ENCODE measurements at places on chromosomes 6 and 20.

DNA sequence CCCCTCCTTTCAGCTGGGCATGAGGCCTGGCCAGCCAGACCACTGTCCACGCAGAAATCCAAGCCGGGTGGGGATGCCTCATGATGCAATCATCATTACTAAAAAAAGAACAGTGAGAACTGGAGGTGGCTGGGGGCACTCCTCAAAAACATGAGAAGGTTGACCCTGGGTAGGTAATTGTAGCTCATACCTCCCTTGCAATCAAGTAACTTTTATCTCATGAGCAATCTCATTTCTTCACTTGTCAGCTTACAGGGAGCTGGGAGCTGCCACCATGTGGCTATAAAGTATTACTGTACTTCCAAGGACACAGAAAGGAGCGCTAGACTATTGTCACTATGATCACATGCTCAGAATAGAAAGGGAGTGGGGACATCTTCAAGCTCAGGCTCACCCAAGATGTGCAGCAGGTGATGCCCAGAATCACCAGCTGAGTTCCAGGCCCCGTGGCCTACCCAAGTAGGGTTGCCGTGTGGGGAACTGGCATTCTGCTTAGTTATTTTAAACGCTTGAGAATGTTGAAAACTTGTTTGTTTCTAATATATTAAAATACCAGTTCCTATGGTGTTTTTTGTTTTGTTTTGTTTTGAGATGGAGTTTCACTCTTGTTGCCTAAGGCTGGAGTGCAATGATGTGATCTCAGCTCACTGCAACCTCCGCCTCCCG is 3.0 kb upstream of the CDH26 start:
- peak; percentile 33 for DNase-seq

DNA sequence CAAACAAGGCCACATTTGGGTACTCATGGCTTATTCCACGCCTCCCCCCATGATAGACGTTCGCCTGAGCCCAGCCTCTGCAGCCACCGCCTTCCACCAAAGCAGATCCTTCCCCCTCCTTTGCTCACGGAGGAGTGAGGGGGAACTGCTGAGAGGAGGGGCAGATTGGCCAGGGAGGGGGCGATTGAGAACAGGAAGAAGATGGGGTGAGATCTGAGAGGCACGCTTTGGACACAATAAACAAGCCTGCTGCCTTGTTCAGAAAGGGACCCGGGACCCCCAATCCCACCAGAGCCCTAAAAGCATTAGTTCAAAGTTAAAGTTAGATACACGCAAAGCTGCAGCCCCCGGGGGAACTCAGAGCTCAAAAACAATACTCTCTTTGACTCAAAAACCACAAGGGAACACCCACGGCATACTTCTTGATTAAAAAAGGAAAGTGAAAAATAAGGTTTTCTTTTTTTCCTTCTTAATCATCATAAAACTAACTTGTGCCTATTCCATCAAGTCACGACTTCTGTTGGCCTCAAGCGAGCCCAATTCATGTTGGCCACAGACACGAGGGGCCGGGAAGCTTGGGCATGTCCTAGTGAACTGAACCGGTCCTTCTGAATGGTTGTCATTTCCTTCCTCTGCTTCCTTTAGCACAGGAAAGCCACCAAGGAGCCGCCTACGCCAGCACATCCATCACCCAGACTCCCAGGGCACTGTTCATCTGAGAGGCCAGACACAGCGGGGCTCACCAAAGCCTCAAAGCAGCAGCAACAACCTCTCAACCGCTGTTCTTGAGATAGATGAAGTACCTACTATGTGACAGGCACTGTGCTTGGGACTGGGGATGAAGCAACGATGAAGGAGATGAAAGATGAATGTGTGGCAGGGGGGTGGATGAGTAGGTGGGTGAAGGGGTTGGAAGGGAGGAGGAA is 44.7 kb downstream of the NFATC2 start:
- peak; percentile 72 for DNase-seq

DNA sequence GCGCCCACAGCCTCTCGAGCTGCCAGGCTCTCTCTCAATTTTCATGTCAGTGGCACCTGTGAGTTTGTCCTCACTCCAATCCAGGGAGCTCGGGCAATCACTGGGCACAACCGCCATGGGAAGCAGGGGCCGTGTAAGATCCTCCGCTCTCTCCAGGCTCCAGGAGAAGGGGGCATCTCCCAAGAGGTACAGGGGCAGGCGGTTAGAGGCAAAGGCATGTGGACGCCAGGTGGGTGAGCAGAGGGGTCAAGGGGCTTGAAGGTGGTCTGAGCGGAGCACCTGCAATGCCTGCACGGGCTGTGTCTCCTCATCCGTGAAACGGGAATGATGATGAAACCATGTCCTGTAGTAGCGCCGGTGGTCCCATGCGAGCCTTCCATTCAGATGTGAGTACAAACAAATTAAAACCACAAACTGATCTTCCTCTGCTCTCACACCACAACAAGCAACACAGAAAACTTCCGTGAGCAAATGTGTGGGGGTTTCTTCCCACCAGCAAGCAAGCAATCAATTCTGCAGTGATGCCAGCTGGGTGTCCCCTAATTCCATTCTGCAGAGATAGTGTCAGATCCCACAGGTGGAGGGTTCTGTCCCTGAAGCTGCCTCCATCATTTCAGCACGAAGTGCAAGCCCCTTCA is 222.5 kb upstream of the PMEPA1 start:
- DNase-seq, result no peak

GRCh38 chr6:7544597-7544996 is 3.1 kb downstream of the DSP start:
- no peak for DNase-seq

DNA sequence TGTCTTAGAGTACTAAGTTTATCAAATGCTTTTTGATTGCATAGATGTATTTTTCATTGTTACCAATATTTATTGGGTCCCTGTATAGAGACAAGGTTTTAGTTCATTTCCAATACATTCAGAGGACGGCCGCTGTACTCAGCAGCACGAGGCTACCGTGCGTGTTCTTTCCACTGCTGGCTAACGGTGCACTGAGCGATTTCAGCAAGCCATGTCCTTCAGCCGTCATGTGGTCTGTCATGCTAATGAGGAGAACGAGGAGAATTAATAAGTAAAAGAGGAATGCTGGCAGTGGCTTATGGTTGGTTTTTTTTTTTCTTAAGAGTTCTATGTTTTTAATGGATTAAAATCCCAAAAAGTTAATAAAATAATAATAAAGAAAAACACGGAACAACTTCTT is 253.6 kb downstream of the ARID1B start:
- DNase-seq, result no peak

DNA sequence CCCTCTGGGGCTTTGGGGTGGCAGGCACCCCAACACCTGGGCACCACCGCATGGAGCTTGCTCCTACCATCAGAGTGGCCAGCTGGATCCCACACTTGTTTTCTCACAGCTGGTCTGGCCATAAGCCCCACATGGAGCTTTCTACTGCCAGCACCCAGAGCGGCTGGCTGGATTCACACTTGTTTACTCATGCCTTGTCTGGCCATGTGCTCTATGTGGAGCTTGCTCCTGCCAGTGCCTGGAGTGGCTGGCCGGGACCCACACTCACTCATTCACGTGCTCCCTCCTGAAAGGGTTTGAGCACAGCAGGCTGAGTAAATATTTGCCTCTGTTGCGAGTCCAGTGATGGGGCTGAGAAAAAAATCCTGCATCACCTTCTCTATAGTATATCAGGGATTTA is 487.0 kb downstream of the CD109 start:
- no peak for DNase-seq

DNA sequence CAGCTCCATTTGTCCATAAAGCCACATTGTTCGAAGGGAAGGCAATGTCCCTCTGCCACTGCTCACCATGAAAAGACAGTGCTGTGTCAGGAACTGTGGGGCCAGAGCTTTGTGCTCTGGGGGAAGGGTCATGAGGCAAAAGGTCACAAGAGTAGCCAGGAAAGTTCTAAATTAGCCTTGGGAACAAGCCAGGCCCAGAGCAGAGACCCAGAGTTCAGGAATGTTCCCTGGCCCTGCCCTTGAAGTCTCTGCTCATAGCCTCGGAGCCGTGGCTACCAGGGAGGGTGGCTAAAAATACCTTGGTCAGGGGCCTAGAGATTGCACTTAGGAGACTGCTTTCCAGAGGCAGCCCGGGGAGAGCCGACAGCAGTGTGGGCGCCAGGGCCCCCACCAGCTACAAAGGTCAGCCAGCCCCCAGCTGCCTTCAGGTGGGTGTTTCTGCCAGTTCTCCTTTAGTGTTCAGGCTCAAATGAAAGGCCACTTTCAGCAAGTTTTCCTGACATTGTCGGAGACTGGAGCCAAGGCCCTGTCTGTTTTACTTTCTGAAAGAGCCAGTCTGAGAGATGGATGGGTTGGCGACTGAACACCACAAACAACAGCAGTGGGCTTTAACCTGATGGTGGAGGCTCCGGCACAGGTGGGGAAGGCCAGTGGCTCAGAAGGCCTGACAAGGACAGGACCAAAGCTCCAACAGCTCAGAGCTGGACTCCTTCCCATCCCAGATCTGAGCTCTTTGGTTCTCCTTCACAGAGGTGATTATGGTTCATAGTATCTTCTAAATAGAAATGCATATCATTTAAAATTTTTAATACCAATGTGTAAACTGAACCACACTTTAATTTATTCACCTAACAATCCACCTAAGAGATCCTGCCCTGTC is 76.2 kb downstream of the CDH26 start:
- DNase-seq, result no peak

DNA sequence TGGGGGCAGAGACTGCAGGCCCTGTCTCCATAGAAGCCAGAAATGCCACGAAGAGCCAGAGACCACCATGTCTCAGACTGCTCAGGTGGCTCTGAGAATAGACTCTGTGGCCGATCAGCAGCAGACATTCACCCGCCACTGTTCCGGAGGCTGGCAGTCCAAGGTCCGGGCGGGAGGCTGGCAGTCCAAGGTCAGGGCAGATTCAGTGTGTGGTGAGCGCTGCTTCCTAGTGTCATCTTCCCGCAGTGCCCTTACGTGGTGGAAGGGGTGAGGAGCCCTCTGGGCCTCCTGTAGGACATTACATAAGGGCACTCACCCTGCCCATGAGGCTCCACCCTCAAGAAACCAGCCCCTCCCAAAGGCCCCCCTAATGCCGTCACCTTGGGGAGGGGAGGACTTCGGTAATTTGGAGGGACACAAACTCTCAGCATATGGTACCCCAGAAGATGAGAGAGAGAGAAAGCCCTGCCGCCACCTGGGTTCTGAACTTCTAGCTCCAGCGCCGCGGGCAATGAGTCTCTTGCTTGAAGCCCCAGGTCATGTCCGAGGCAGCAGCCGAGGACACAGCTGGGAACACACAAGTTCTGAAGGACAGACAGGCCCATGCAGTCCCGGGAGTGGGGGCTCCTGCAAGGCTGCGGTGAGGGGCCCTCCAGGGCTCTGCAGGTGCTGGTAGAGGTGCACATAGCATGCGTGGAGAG is 36.4 kb downstream of the DACT2 start:
- no peak for DNase-seq

DNA sequence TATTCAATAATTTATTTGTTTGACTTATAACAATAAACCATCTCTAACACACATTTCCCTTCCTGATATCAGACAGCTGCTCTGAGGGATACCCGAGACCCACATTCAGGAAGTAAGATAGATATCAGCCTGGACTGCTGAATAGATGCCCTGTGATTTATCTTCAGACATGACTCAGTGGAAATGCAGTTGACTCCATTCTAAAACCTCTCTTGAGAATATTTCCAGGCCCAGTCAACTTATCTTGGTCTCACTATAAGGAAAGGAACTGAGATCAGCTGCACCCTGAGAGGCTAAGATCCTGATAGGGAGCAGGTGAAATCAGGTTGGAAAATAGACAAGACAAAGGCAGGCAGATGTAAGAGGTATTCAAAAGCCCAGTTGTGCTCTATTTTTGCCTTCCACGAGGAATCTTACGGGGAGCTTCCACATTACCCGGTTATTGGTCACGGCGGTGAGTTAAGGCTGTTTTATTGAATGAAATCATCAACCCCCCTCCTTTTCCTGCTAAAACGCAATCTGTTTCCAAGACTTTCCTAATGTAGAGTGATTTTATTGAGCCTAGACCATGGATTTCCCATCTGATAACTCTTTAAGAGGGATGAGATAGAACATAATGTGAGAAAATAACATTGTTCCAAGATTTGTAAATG is 25.5 kb downstream of the C6orf15 start:
- DNase-seq, result no peak

DNA sequence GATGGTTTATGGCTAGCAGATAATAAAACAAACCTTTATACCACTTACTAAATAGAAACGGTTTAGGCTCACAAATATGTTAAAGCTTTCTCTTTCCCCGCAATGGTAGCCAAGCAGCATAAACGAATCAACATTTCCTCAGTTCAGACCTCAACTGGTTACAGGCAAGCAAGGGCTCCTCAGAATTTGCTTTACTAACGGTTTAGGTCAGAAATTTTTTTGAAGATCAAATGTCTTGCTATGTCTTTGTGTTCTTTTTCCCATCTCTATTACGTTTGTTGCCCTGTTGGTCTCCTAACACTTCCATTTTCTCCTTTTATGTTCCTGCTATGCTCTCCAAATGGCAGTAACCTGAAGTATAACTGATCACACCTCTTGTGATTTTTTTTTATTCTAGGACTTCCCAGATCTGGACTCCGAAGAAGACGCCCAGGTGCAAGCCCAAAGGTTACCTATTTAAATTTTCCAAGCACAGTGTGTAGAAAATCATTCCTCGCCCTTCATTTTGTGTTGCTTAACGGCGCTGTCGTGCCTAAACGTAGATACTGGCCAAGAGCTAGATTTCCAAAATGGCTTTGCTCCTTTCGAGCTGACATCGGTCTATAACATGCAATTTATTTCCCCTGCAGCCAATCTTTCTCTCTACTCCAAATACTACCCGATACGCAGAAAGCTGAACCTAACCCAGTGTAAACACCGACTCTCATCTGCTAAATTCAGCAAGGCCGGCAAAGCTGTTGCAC is 717 bp upstream of the ASF1A start:
- peak; percentile 17 for DNase-seq

GRCh38 chr20:45419188-45420091 is 3.5 kb downstream of the PIGT start:
- DNase-seq, result peak; percentile 45

GRCh38 chr6:75208298-75209183 is 2.7 kb upstream of the COL12A1 start:
- DNase-seq, result peak; percentile 70

DNA sequence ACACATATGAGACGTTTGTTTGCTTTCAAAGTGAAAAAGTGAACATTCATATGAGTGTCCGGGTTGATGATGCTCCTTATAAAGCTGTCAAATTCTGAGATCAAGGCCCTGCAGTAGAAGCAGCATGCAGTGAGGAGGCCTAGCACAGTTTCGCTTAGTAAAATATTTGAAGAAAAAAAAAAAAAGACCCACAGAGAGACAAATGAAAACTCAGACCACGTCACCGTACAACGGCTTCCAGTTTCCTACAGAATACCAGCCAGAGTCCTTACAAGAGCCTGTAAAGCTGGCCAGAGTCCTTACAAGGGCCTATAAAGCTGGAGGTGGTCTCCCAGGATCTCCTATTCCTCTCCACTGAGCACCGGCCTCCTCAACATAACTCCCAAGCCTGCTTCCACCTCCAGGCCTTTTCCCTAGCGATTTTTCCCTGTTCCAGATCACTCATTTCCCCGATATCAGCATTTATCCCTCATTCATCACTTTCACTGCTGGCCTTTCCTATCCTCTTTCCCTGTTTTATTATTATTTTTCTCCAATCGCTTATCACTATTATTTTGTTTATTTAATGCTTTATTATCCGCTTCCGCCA is 1.5 kb upstream of the HMGN4 start:
- peak; percentile 50 for DNase-seq
